Spinal cord (tissue), 10 donors: ENCODE measurements at places on chromosomes 7 and 10. TPM values are rescaled to one million over a fixed set of nuclear protein-coding genes. Genes with fewer than 3 reads are reported as not detected.

CRTAC1 gene
- 35.0 TPM for total RNA-seq

ZNF239 gene
- total RNA-seq: 12.0 TPM

PRRT4 gene
- total RNA-seq: 6.7 TPM

ENKUR gene
- 12.0 TPM for total RNA-seq

- DNase-seq: no peak
These were observed 21.2 kb upstream of the PRKCQ start for GRCh38 chr10:6601246-6601805.

DNA sequence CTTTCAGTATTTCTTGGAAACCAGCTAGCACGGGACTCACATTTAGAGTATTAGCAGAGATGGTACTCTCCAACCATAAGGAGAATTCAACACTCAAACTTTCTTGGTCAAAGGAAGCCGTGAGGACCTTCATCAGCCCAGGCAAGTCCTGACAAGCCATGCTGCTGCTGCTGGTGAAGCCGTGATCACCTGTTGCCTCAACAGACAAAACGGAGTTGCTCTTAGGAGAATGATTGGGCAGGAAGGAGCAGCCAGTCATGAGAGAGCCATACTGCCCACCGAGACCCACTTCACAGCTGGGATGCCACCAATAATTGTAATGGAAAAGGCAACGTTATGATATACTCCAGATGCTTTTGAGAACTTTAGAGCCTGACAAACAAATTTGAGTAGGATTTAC, 60.8 kb upstream of the PLPP4 start:
- DNase-seq: no peak

DNA sequence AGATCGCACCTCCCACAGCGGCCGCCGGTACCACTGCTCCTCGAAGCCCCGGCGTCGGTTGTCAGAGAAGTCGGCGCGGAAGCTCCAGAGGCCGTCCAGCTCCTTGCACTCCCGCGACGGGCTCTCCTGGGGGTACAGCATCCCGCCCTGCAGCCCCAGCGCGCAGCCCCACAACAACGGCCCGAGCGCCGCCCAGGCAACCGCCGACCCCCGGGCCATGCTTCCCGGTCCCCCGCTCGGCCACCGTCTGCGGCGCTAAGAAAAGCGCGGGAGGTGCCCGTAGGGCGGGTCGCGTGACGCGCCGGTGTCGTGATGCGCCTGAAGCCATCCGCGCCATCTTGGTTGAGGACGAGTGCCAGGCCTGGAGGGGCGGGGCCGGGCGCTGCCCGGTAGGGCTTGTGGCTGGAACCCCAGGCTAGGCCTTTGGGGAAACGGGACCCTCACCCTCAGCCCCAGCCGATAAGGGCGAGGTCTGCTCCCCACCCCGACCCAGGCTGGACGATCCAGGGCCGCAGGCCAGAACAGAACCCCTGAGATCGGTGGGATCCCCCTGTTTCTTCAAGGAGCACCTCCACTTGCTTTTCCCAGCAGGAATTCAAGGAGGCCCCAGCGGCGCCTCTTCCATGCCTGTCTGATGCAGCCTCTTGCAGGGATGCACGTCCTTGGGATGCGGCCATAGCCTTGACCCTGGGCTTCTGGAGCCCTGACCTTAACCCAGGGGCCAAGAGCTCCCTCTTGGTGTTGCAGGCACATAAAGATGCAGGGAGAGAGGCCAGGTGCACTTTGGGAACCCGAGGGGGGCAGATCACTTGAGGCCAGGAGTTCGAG, at the start of gene GUSB:
GUSB (minus strand) TSS at position 249 of the 828 bp plus-strand sequence; CDS start at position 219, 30 bp downstream.
- peak; percentile 86 for DNase-seq

GRCh38 chr7:101725921-101726320, 91.5 kb upstream of the CUX1 start:
- no peak for DNase-seq

GRCh38 chr7:33038639-33039038, 23.9 kb downstream of the NT5C3A start:
- DNase-seq: no peak

DNA sequence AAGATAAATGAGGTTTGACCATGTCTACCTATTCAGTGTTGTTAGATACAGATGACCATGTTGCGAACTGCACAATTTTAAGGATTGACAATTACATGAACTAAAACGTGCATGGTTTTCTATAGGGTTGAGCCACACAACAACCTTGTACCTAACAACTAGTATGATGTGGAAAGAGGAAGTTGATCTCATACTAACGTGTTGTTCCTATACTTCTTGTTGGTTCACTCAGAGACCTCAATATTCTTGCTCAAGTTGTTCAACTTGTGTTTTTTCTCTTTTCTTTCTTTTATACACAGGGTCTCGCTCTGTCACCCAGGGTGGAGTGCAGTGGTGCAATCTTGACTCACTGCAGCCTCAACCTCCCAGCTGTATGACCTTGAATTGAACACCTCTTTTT, 6.1 kb upstream of the KEL start:
- no peak for DNase-seq
